ENCODE measurements at places on chromosomes 5 and 9. TPM values are rescaled to one million over a fixed set of nuclear protein-coding genes. Genes with fewer than 3 reads are reported as not detected.

- no peak for DNase-seq
These were observed 25.6 kb upstream of the NSMF start for GRCh38 chr9:137484551-137485315.

DNA sequence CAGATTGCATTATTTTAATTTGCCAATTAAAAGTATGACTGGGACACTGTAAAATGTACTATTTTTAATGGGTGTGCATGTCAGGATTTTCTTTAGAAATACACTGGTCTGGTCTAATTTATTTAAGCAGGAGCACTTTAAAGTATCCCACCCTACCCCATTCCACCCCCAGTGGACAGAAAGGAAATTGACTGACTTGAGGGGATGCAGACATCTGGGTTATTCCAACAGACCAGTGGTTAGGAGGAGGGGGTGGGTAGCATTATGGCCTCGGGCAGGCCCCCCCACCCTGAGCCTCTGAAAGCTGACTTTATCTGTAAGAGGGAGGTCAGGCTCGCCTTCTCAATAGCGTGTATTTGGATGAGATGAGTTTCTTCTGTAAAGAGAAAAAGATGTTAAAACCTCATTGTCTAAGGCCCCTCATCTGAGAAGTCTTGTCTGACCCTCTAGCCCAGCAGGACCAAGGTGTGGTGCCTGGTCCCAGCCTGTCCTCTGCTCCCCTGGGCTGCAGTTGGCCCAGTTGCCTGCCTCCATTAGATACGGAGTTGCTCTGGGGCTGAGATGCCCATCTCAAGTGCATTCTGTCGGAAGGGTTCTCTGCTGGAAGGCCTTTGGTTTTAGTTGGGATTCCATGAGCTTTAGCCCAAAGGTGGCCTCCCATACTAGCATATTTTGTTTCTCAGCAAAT lies 4.4 kb downstream of the HNRNPAB start:
- DNase-seq = no peak

DNA sequence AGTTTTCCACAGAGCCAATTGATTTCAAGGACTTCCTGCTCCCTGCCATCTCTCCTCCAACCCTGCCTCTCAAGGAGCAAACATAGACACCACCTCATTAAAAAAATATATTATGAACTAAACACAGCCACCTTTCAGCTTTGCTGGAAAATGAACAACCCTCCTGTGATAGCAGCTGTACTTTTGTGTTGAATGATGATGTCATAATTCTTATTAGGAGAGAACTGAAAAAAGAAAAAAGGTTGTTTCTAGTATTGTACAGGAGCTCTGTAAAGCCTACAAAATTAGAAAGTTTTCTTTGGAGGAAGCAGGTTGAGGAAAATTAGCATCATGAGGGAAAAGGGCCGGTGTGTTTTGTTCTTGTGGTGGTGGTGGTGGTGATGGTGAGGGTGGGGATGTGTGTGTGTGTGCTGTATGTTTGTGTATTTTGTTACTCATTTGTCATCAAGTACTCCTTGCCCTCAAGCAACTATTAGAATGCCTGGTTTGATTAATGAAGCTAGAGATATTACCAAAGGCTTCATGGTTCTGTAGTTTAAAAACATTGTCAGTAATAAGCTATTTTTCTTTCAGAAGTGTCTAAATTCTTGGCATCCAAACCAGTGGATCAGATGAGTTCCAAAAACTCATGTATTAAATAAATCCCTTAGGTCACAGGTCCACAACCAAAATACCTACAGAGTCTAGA lies 405.9 kb downstream of the TLE4 start:
- DNase-seq = no peak

STING1 gene
- polyA plus RNA-seq = 5.3 TPM

SLC1A3 gene
- not detected for polyA plus RNA-seq
